ENCODE measurements at places on chromosomes 5 and 9.

DNA sequence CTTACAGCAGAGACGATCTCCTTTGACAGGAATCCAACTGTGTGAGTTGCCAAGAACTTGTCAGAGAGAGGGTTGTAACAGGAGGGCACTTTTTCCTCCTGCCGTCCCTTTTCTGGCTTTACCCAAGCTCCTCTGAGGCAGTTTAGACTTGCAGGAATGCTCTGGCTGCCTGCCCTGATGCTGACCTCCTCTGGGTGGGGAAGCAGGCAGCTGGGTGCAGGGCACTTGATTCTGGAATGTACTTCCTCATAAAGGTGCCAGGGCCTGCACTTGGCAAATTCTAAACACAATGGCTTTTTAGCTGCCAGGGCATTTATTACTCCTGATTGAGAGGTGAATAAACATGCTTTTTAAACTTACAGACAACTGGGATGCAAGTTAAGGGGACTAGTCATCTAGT lies 190.4 kb downstream of the EPB41L4A start:
- DNase-seq, result no peak

DNA sequence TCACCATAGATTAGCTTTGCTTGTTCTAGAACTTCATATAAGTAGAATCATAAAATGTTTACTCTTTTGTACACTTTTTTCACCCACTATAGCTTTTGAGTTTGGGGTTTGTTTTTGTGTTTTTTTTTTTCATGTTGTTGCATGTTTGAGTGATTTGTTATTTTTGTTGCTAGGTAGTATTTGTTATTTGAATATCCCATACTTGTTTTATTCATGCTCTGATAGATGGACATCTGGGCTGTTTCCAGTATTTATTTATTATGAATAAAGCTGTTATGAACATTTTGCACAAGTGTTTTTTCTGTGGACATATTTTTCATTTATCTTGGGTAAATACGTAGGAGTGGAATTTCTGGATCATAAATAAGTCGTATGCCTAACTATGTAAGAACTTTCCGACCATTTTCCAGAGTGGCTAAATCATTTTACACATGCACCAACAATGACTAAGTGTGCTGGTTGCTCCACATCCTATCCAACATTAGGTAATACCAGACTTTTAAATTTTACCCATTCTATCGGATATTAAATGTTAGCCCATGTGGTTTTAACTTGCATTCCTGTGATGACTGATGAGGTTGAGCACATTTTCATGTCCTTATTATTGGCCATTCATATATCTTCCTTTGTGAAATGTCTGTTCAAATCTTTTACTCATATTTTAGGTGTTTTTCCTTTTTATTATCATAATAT lies 69.1 kb upstream of the NR4A3 start:
- DNase-seq, result no peak

DNA sequence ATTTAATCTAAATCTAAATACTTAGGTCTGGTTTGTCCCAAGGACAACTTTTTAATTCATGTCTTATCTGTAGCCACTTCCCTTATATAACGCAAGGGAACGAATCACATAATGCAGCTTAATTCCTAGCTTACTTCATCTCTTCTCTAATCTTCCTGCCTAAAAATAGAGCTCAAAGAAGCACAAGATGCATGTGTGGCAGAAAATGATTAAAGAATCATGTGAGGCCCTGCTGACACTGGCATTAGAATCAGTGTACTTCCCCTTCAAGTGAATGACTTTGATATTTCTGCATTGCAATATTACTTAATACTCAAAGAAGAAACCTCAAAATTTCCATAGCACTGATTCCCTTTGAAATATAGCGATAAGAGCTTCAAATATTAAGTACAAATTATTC lies 317.9 kb upstream of the FTMT start:
- no peak for DNase-seq

DNA sequence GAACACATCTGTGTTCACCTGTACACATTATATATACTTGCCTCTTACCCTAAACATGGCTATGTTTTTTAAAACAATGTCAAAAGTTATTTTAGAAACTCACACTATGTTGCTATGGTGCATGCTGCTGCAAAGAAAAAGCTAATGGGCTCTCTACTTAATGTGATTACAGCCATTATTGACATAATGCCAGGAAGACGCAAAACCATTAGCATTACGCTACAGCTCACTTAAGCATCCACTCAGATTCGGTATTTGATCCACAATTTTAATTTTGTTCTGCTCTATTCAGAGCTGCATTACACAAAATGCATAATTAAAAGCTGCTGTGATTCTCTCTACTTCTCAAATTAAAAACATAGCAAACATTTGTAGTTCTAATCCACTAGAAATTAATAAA lies 395.2 kb downstream of the BNC2 start:
- DNase-seq, result no peak
